ENCODE measurements at places on chromosomes 16 and 17.

DNA sequence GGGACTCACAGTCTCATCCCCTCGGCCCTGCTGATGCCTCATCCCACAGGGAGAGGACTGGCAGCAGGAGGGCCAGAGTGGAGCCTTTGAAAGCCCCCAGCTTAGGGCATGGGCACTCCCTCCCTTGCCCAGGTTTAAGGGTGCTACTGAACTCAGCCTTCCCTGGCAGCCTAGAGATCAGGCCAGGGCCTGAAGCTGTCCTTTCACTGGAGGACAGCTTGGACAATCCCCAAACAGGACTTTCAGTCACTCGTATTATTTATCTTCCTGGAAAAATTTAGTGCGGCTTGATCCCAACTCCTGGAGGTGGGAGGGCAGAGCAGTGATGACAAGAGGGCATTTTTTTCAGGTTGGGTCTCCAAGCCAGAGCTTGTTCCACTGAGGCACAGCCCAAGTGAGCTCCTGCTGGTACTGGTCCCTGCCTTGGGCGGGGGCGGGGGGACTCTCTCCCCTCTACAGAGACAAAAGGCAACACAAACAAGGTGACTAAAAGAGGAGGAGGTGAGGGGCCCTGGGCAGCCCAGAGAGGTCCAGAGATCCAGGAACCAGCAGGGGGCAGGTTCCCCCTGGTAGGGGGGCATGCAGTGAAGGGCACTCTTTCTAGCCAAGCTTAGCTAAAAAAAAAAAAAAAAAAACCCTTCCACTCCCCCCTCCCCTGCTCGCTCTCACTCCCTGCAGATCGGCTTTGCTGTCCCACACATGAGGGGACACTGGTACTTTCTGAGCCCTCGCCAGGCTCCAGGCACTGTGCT lies 1.7 kb downstream of the ZNF385C start:
- DNase-seq = no peak

GRCh38 chr17:73341350-73342049 lies 29.7 kb upstream of the CDC42EP4 start:
- no peak for DNase-seq

DNA sequence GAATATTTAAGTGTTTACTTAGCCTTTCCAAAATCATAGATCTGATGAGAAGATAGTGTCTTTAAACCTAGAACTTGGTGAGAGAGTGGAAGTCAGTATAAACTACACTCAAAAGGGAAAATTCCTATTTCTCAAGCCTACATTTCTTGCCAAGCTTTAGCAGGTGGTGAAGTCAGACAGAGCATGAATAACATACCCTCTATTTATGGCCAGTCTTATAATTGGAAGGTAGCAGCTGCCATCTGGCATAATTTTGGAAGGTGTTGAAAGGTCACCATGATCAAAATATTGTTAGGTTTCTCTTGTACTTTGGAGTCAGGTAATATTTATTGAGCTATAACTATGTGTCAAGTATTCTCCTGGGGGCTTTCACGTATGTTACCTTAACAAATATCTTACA lies 729.3 kb upstream of the KIF2B start:
- no peak for DNase-seq

GRCh38 chr16:6356911-6357310 lies 975.7 kb upstream of the RBFOX1 start:
- DNase-seq = no peak

DNA sequence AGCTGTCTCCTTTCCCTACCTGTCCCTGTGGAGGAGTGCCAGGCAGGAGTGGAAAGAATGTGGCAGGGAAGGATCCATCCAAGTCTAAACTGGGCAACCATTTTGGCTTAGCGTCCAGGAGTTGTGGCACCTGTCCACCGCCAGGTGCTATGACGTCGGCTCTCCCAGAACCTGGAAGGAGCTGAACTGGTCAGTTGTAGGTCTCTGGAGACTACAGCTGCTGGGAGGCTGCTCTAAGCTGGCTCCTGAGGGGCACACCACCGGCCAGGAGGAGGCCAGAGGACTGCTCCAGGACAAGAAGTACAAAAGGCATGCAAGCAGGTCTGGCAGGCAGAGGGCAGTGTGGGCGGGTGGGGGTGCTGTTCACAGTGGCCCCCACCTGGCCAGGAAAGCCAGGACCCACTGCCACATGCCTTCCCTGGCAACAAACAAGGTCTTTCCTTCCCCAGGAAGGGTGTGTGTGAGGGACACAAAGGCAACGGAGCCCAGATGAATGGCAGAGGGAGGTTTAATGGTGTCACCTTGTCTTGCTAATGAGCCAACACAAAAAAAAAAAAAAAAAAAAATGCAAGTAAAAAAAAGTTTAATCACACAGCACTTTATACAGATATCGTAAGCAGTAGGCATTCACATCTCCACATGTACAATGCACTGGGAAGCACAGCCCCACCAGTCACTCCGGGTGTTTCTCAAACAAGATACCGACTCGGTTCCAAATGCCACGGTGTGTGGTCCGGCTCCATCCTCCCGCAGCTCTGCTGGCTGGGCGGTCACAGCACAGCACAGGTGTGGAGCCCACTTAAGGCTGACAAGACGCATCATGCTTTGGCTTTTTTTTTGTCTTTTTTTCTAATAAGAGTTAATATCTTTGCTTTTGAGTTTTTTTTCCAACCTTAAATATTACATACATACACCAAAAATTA lies 4.8 kb downstream of the SPHK1 start:
- DNase-seq = no peak

DNA sequence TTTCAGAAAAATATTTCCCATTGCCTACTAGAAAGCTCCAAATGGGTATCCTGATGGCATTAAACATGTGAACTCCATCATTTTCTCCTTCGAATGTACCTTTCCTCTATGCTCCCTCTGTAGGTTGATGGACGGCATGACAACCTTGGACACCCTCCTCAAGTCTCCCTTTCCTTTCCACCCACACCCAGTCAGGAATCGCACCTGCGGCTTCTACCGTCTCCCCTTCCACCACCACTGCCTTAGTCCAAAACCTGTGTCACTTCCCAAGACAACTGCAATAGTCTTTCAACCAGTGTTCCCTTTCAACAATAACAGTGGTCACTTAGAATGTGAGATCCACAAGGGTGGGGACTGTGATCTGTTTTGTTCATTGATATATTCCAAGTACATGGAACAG lies 233.1 kb upstream of the AXIN2 start:
- no peak for DNase-seq
